ENCODE measurements at places on chromosomes 11 and 22.

- peak; percentile 88 for DNase-seq
Observed at GRCh38 chr11:72413914-72414628, 20.3 kb downstream of the CLPB start.

GRCh38 chr22:21766691-21767462 is 31.3 kb upstream of the YPEL1 start:
- DNase-seq = no peak

- DNase-seq = peak; percentile 23
Observed at GRCh38 chr11:62665599-62666258, 617 bp downstream of the CSKMT start.

DNA sequence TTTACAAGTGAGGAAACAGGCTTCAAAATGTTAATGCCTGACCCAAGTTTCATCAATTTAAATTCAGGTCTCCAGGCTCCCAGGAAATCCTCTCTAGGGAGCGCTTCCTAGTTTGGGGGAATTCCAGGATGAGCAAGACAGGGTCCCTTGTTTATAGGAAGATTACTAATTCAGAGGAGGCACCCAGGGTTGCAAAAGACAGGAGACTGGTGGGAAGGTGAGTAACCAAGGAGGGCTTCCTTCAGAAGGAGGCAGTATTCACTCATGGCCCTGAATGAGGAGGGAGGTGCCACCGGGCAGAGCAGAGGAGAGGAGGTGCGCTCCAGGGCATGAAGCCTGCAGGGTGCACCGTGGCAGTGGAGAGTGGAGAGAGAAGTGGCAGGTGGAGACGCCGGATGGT is 1.6 kb downstream of the TMEM132A start:
- no peak for DNase-seq

GRCh38 chr11:77287615-77288273 is 13.7 kb downstream of the GDPD4 start:
- DNase-seq = no peak

DNA sequence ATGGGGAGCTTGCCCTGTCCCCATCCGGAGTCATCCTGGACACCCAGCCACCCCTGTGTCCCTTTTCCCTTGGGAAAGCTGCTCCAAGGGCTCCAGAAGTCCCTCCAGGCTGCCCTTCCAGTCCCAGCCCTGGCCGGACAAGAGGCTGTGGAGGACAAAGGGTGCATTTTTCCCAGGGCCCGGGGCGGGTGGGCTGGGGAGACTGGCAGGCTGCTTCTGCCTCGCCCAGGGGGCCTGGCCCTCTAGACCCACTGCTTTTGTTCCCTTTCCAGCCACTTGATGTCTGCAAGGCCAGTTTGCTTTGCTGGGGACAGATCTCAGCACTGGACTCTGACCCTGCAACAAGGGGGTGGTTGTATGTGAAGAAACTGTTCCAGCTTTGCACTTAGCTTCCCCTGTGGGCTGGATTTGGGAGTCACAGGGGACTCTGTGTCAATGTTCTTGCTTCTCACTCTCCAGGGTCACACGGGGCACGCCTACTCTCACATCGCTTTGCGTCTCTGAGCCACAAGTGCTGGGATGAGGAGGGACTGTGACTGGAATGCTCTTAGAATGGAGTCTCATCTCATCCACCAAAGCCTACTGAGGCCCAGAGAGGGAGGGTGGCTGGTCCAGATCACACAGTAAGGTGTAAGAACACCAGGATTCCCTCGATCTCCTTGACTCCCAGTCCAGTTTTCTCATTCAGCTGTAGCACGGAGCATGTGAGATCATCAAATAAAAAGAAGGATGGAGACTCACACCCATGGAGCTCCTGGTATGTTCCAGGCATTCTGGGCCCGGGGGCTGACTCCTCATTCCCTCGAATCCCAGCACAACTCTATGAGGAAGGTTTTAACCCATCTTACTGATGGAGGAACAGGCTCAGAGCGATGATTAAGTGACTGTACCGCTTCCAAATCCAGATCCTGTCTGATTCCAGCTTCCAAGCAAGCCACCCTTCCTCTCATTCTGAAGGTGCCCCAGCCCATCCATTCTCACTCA is 59.9 kb downstream of the FBXO7 start:
- no peak for DNase-seq

GRCh38 chr11:132620423-132620822 is 911.9 kb downstream of the OPCML start:
- no peak for DNase-seq

GRCh38 chr22:44871782-44872181 is 119.4 kb downstream of the ARHGAP8 start:
- no peak for DNase-seq

- DNase-seq = peak; percentile 78
Observed at GRCh38 chr22:49460592-49461281, 366.9 kb downstream of the BRD1 start.

DNA sequence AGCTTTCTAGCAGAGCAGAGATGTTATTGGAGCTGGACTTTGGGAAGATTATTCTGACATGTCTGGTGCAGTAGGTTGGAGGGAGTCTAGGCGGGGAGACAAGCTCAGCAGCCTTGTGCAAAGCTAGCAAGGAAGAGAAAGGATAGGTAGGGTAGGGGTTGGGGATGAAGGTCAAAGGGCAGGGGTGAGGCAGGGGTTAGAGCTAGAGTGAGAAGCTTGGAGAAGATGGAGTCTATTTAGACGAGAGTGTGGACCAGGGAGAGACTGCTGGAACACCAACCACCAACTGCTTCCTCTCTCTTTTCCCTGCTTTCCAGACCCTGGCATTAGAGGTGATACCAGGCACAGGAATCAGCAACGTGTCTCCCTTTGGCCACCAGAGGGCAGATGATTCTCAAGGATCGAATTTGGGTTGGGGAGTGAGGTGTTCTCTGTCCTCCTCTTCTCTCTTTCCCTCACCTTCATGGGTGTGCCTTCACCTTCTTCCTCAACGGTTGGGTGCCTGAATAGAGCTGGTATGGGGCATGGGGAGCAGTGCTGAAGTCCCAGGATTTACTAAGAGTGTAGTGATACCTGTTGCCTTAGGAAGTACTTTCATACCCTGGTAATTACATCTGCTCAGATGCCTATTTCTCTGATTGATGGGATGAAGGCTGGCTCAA is 1.8 kb upstream of the MARK2 start:
- peak; percentile 80 for DNase-seq

- DNase-seq = no peak
Observed at GRCh38 chr11:110339456-110340250, 43.2 kb upstream of the RDX start.

DNA sequence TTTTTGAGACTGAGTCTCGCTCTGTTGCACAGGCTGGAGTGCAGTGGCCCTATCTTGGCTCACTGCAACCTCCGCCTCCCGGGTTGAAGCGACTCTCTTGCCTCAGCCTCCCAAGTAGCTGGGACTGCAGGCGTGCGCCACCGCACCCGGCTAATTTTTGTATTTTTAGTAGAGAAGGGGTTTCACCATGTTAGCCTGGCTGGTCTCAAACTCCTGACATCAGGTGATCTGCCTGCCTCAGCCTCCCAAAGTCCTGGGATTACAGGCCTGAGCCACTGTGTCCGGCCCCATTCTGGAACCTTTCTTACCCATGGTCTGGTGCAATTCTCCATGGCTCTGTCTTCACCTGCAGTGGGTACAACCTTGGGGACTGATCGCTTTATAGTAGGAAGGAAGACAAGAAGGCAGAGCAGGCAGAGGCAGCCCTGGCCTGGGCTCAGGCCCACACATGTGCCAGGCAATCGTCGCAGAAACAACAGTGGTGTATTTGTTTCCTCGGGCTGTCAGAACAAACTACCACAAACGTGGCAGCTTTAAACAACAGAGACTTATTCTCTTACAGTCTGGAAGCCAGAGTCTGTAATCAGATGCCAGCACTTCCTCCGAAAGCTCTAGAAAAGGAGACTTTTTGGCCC is 4.0 kb upstream of the PTGDR2 start:
- DNase-seq = no peak

- DNase-seq = peak; percentile 51
Observed at GRCh38 chr11:72787216-72788104, 6.4 kb downstream of the STARD10 start.

GRCh38 chr22:38299770-38300102 is 17.5 kb downstream of the CSNK1E start:
- no peak for DNase-seq

- DNase-seq = no peak
Observed at GRCh38 chr22:38065539-38065938, 8.3 kb downstream of the PICK1 start.

- DNase-seq = no peak
Observed at GRCh38 chr11:131537748-131538147, 167.3 kb downstream of the NTM start.

GRCh38 chr11:66362481-66363147 is 8.9 kb downstream of the SLC29A2 start:
- no peak for DNase-seq

GRCh38 chr11:111612224-111612623 is 10.0 kb downstream of the SIK2 start:
- DNase-seq = no peak

DNA sequence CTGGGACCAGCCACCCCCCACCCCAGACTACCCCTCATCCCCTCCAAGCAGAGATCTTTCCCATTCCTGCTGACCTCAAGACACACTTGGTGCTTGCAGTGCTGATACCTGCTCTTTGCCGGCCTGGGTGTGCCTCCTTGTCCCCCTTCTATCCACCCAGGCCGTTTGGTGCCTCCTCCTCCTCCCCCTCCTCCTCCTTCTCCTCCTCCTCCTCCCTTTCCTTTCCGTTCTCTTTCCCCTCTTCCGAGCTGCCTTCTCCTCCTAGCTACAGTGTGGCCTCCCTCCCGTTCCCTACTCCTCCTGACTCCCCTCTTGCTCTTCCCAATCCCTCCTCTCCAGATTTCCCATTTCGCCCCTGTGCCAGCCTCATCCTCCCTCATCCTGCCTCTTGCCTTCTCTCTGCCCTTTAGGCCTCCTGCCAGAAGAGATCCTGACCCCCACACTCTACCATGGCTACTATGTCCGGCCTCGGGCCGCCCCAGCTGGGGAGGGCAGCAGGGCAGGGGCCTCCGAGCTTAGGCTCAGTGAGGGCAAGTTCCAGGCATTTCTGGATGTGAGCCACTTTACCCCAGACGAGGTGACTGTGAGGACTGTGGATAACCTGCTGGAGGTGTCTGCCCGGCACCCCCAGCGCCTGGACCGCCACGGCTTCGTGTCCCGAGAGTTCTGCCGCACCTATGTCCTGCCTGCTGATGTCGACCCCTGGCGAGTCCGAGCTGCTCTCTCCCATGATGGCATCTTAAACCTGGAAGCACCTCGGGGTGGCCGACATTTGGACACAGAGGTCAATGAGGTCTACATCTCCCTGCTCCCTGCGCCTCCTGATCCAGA is 712 bp downstream of the HSPB2 start:
- no peak for DNase-seq

DNA sequence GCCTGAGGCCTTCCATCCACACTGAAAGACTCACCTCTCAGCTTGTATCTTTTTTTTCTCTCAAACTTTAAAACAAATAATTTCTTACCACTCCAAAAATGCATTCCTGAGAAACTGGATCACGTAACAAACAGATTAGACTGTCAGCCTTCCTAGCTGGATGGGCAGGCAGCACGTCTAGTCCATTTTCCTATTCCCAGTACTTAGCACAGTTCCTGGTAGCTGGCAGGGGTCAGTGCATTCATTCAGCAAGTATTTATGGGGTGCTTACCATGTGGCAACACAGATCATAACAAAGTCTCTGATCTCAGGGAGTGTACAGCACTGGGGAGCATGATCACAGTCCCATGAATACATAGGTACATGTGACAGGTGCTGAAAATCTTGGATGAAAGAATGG is 89.6 kb downstream of the UBASH3B start:
- no peak for DNase-seq

- no peak for DNase-seq
Observed at GRCh38 chr11:82830746-82831145, 69.5 kb downstream of the PRCP start.

Data from NCI-H524 (cell line).